ENCODE measurements at places on chromosomes 7 and 10.

DNA sequence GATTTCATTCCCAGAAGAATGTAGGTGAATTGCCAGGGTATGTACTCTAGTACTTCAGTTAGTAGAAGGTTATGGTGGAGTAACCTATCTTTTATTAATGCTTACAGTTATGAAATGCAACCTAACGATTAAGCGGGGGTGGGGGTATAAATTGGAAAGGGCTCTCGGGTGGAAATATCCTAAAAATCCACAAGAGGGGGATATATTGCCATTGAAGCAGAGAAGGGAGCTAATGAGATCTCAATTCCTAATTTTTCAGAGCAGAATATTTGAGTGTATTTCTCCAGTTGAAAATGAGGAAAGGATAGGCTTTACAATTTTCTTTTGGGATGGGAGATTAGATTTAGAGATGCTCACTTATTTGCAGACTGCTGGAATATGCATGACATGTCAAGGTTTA is 90.8 kb downstream of the DNAJB9 start:
- no peak for DNase-seq

- no peak for DNase-seq
Observed at GRCh38 chr10:86060386-86061277, 306.0 kb downstream of the GRID1 start.

DNA sequence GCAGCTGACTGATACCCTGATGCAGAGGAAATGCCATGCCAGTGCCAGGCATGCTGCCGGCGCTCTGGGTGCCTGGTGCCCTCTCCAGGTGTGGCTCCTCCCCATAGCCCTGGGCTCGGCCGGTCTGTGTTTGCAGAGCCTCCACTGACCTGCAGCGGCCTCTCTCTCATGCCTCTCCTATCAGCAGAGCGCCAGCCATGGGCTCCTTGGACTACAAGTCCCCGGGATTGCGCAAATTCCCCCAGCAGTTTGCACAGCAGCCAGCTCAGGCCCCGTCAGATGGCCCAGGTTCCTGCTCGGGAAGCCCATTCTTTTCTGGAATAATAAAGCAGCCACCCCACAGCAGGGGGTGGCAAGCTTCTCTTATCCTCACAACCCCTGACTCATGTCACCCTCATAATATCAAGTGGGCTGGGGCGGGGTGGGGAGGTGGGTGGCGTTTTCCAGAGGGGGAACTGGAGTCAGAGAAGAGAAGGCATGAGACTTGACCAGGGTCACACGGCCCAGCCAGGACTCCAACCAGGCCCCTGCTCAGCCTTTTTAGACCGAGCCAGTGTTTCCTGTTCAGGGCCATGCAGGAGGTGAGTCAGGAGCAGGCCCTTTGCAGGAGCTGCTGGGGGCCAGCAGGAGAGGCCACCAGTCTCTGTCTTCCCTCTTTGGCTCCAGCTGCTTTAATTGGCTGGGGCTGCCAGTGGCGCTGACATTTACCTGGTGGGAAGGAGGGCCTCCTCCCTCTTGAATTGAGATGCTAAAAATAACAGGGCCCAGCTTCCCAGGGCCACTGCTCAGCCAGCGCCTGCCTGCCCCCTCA is 58.6 kb downstream of the ZMIZ1 start:
- DNase-seq, result peak; percentile 77

GRCh38 chr7:158824028-158824427 is 5.3 kb downstream of the ESYT2 start:
- DNase-seq, result no peak

DNA sequence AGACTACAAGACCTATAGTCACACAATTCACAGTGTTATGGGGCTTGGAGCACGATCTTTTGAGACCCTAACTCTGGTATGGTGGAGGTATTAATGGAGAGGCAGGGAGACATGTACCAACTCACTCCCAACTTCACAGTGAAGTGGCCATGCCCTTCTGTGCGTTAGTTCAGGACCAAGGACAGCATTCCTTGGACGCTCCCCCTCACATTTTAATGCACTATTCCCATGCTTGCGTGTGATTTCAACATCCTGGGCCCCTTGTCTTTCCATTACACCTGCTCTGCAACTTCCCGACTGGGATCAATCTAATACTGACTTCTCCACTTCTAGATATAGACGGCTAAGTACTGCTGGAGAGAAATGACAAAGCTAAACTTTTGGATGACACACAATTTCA is 72.7 kb downstream of the PLCE1 start:
- DNase-seq, result peak; percentile 42

- no peak for DNase-seq
Observed at GRCh38 chr7:26784118-26784517, 80.3 kb downstream of the SKAP2 start.

DNA sequence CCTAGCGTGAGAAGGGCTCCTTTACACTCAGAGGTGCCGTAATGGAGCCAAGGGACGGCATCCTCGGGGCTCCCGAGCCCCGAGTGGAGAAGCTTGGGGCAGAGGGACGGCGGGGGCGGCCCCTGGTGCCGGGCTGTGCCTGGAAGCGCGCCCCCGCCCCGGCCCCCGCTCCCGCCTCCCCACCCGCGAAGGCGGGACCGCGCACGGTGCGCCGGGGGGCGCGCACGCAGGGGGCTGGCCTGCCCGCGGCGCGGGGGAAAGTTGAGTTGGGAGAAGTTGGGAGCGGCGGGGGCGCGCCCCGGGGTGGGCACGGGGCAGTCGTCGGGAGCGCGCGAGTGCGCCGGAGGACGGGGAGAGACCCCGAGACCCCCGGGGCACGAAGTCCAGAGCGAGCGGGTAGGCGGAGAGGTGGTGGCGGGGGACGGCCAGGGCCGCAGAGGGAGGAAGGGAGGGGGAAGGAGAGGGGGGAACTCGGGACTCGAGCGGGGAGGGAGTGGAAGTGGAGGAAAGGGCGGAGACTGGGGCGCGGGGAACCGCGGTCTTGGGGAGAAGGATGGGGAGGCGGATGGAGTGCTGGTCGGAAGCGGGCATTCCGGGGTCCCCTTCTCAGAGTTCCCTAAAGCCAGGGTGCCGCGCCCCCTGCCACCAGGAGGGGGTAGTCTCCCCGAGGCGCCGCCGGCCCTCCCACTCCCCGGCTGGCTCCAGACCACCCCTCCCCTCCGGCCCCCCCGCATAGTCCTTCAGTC is at the start of gene SLC4A2:
Gene SLC4A2, plus strand, starts transcription at position 223 of the 746 bp plus-strand sequence. CDS start 2,399 bp downstream, outside the sequence.
- no peak for DNase-seq

DNA sequence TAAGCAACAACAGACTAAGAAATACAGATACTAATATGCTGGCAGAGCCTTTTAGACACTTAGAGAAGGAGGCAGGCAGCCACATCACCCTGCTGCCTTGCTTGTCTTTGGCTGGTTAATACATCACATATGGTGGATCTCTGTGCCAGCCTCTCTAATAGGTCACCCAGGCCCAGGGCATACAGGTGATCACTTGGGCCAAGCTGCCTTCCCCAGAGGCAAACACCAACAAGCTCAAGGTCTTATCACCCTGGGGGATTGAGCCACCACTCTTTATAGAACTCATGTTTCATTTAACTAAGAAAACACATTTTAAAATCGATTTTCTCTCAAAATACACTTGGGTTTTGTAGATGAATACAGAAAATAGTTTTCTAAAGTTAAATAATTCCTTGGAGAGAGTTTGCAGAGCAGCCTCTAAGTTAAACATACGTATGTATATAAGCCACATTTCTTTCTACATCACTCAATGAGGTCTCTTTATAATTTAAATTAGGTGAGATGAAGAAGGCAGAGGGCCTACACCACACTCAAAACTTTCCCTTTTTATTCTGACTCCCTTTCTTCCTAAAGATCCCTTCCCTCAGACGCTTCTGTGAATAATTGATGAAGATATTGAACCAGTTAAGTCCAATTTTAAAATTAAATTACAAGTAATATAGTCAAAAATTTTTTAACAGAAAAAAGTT is 556.8 kb upstream of the GHITM start:
- DNase-seq, result no peak

DNA sequence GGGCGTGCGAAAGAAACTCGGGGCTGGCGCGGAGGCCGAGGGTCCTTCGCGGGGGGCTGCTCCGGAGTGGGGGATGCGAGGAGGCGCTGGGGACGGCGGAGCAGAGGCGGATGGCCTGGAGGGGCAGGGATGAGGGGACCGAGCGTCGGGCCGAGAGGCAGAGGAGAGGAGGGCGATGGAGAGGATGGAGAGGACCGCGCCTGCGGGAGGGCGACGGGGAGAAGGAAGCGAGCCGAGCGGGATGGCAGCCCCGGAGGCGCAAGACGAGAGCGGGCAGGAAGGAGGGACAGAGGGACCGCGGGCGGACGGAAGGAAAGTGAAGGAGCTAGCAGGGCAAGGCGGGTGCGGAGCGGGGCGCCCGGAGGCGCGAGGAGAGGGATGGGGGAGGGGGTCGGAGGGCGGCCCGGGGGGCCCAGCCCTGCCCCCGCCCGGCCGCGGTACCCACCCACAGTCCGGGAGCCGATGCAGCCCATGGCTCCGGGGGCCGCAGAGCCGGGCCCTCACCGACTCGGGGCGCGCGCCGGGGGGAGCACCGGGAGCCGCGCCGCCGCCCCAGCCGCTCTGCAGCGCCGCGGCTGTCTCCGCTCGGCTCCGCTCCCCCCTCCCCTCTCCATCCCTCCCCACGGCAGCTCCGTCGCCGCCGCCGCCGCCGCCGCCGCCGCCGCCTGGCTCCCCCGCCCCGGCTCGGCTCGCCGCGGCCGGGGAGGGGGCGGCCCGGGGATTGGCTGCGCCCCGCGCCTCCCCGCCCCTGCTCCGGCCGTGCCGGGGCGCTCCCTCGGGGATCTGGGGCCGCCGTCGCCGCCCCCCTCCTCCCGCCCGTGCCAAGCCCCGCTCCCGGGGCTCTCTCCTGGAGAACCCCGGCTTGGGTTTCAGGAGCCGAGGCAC is at the start of gene FAM131B:
Gene FAM131B, minus strand, starts transcription at position 583 of the 885 bp plus-strand sequence. Its CDS starts 110 bp downstream, at position 473.
- no peak for DNase-seq

GRCh38 chr10:124465003-124465776 is 3.6 kb downstream of the LHPP start:
- no peak for DNase-seq

GRCh38 chr10:58741673-58742072 is 229.0 kb downstream of the BICC1 start:
- DNase-seq, result no peak

- DNase-seq, result no peak
Observed at GRCh38 chr10:27535317-27535716, 31.2 kb downstream of the RAB18 start.

GRCh38 chr10:3509355-3509754 is 275.7 kb downstream of the KLF6 start:
- no peak for DNase-seq

- DNase-seq, result peak; percentile 97
Observed at GRCh38 chr10:14385596-14386593, 55.2 kb upstream of the FRMD4A start.

DNA sequence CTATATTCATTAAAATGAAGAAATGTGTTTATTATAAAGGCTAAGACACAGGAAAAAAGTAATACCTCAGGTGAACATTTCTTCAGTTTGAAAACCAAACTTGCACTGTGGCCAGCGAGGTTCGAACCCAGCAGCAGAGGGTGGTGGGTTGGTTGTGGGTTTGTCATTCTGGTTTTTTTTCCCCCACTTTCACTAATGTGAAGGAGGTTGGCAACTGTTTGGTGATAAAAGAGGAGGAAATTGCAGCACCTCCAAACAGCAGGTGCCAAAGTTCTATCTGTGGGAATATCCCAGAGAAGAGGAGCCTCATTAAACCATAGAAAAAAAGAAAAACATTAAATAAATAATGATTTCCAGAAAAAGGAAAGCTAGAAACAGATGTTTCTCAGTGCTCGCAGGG is 36.6 kb upstream of the YAE1 start:
- DNase-seq, result no peak

DNA sequence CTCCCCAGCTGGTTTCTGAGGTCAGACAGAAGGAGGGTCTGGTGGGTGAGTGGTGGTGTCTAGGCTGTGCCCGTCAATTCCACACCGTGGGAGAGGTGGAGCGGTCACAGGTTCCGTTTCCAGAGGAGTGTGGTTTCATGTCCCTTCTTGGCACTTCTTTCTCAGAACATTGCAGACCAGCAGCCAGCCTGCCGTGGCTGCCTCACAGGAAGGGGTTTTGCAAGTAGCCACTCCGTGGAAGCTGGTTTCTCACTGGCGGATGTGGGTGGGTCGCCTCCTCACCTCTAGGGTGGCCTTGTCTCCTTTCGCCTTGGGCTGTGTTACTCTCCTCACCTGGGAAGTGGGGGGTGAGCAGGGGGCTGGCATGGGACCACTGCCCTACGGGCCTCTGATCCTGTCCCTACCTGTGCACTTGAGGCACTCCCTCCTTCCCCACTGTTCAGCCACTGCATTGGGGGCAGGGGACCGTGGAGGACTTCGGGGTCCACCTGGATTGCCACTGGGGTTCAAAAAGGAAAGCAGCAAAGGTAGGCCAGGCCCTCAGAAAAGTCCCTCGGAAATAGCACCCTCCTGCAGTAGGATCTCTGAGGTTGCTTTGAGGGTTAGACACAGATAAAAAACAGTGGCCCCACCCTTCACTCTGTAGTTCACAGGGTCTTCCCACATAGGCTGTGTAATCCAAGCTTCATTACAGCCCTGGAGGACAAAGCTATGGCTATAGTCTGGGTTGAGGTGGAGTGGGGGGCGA is 33.9 kb downstream of the TSPAN14 start:
- DNase-seq, result no peak

GRCh38 chr10:95122736-95123135 is 53.4 kb upstream of the CYP2C8 start:
- DNase-seq, result no peak

GRCh38 chr7:77653572-77653971 is 42.7 kb upstream of the RSBN1L start:
- DNase-seq, result no peak

- DNase-seq, result peak; percentile 83
Observed at GRCh38 chr7:43481902-43482678, 100.8 kb upstream of the STK17A start.

DNA sequence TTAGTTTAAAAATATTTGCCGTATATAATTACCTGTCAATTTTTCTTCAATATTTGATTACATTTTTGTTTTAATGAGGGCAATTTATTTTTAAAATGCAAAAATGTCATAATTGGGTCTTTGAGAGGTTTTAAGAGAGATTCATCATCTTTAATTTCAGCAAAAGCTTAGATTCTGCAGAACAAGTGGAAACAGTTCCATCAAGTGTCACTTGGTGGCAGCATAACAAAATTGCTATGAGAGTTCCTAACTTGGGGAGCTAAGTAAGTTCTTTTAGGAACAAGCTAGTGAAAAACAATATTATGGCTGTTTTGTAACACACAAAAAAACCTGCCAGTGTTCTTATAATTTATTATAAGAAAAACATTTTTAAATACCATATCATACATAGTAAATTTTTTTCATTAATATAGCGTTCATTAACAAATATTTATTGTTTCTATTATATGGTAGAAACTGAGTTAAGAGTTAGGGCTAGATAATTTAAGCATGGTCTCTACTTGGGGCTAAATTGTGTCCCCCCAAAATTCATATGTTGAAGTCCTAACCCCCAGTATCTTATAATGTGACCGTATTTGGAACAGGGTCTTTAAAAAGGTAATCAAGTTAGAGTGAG is 155.2 kb downstream of the MAGI2 start:
- peak; percentile 25 for DNase-seq

- no peak for DNase-seq
Observed at GRCh38 chr7:152664636-152665035, 11.3 kb downstream of the XRCC2 start.

Measured in astrocyte (in vitro differentiated cells and primary cell).